ENCODE measurements at places on chromosomes 3 and 15.

- no peak for DNase-seq
Measured at GRCh38 chr15:77048135-77048876, 22.6 kb downstream of the TSPAN3 start.

DNA sequence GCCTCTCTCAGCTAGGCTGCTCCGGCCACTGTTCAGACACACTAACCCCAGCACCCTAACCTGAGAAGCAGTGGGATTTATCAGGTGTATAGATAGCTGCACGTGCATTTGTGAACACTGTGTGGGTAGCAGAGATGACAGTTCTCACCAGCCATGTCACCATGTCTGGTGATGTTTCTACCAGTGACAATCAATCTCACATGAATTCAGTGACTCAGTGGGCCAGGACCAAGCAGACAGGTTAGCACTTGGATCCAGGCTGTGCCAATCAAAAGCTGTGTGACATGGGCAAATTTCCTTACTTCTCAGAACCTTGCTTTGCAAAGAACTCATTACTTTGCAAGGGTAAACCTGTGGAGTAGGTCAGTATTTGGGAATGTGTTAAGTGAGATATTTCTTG lies 65.3 kb upstream of the GATM start:
- DNase-seq: no peak

DNA sequence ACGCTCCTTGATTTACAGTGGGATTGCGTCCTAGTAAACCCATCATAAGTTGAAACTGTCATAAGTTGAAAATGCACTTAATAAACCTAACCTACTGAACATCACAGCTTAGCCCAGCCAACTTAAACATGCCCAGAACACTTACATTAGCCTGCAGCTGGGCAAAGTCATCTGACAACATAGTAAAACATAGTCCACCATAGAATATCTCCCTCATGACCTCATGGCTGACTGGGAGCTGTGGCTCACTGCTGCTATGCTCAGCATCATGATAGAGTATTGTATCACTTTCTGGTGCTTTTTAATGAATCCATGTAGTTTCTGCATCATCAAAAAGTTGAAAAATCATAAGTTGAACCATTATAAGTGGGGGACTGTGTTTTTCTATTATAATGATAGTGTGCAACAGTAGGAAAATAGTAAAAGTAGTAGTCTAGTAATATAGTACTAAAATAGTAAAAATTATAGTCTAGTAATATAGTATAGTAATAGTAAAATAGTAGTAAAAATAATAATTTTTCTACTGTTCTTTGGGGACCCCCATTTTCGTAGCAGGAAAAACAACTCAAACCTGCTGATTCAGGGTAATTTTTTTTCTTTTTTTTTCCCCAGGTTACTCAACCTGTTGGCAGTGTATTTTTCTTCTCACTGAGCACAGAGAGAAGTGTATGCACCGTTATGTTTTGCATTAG lies 233.5 kb downstream of the MYRIP start:
- no peak for DNase-seq

- no peak for DNase-seq
Measured at GRCh38 chr15:52338058-52338457, 42.5 kb upstream of the MYO5C start.

- DNase-seq: no peak
Measured at GRCh38 chr3:42085641-42086376, 5.3 kb upstream of the TRAK1 start.

GRCh38 chr3:56488812-56489600 lies 20.7 kb upstream of the ERC2 start:
- DNase-seq: no peak

- DNase-seq: no peak
Measured at GRCh38 chr3:57261929-57262328, 30.6 kb downstream of the ASB14 start.

DNA sequence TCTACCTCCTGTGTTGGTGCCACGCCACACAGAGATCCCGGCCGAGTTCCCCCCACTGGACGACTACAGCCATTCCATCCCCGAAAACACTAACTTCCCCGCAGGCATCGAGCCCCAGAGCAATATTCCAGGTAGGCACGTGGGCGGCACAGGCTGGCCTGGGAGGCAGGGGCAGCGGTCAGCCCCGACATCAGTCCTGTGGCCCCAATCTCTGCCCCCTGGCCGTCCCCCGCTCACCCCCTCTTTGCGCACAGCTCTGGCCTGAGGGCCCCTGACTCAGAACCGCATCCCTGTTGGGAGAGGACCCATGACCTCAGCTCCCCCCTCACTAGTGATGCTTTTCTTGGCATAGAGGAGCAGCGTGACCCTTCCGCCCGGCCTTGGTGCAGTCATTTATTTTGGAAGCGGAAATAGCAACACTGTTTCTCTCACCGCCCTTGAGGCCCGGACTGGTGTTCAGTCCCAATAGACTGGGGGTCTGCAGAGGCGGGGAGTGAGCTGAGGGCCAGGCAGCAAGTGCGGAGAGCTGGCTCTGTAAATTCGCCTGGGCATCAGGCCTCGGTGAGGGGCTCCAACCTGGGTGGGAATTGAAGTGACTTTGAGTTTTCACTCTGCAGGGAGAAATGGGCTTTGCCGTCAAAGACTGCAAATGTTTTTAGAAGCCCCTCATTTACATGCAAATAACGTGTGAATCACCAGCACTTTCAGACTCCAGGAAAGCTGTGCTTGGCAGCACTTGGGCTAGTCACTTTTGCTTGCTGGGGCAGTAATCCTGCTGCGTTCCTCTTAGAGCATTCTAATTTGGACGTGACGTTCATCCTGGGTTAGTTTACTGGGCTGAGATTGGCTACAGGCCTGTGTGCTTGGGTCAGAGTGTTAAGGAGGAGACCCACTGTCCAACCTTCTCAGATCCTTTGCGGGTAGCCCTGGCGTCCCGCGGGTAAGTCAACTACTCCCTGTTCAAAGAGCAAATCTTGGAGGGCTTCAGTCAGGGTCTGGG lies 88.9 kb downstream of the AAGAB start:
- DNase-seq: no peak

DNA sequence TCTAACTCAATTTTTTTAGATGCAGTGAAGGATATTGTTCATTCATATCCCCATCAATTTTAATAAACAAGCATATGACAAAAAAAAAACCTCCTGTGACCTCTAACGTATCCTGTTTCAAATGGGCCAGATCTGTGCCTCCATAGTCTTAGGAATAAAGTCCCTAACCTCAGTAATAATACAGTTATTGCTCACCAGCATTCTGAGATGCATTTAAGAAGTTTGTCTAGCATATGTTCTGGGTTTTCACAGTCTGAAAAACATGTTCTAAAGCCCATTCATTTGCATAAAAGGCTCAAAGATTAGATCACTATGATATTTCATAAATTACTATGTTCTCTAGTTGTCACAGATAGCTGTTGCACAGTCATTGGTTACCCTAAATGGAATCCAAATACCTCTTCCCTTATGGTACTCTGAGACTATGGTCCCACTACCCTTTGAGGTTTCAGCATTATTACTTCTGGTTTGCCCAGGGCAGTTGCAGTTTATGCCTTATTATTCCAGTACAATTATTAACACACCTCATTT lies 190.1 kb downstream of the ZIC4 start:
- DNase-seq: no peak

DNA sequence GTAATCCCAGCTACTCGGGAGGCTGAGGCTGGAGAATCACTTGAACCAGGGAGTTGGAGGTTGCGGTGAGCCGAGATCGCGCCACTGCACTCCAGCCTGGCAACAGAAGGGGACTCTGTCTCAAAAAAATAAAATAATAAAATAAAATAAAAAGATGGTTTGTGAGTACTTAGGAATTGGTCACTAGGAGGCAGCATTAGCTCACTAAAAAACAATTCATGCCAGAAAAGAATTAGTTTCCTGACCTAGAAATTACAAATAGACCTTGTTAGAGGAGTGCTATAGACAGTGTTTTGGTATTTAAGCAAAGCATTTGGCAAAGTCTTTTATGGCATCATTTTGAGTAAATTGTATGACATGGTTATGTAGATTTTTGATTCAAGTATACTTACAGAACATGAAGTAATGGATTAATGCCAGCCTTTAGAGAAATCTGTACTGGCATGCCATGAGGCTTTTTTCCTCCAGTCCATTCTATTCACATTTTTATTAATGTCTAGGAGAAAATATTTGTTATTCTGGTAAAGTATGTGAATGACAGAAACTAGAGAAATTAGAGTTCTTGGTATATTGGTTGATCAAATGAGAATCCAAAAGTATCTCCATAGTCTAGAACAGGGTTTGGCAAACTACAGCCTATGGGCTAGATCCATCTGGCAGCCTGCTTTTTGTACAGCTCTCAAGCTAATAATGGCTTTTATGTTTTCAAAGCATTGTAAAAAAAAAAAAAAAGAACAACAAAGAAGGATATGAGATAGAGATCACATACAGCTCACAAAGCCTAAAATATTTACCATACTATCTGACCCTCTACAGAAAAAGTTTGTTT lies 81.6 kb downstream of the LRRC49 start:
- no peak for DNase-seq

DNA sequence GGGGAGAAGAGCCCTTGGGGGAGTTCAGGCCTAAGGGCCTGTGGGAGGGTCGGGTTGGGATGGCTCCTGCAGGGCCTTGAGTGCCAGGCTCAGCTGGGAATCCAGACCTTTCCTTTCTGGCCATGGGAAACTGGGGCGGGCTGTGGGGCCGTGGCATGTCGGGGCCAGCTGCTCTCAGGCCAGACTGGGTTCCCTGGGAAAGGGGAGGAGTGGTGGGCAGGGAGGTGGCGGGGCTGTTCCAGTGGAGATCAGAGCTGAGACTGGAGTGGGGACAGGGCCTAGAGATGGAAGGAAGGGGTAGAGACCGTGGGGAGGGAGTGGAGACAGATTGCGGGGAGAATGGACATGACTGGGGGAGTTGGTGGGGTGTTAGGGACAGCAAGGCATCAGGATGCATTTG lies 20.3 kb downstream of the FBLN2 start:
- DNase-seq: no peak

GRCh38 chr3:30340500-30340899 lies 265.9 kb upstream of the TGFBR2 start:
- DNase-seq: no peak

- DNase-seq: no peak
Measured at GRCh38 chr3:110577854-110578253, 493.8 kb upstream of the NECTIN3 start.

DNA sequence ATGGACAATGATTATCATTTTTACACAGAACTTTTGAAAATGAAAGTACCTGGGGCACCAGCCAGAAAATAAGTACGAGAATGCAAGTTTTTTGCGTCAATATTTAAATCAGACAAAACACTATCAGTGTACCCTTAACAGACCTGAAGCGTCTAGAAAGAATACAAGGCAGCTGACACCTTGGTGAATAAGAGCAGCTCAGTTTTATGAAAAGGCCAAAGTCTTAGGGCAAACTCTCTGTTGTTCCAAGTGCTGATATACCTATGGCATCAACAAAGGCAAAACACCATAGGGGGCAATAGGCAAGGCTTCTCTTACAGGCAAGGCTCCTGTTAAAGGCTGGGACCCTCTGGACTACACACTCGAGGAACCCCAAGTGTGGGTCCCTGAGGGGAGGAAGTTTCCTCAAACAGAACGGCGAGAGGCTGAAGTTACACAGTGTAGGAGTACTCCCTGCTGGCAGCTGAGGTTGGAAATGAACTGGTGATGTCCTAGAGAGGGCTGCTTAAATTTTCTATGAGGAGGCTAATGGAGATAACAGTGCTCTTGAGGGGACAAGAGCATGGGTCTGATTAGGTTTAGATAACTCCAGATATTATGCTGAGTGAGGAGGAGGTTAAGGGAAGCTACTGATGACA lies 291.0 kb downstream of the TIGIT start:
- no peak for DNase-seq

DNA sequence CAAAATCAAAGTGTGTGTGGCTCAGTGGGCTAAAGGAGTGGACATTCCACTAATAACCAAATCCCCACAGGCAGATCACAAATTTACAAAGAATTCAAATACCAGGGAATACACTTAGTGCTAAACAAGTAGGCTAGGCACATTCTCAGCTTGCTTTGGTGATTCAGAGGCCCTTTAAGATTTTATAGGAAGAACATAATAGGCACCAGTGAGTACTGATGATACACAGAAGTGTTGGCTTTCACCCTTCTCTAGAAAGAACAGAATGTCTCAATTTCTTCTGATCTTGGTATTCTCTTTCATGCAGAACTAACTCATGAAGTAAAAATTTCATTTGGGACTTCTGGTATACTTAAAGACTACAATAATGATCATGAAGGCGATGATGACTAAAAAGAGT lies 55.0 kb downstream of the POLR2M start:
- DNase-seq: no peak

GRCh38 chr15:59649603-59650002 lies 7.7 kb downstream of the GTF2A2 start:
- no peak for DNase-seq

DNA sequence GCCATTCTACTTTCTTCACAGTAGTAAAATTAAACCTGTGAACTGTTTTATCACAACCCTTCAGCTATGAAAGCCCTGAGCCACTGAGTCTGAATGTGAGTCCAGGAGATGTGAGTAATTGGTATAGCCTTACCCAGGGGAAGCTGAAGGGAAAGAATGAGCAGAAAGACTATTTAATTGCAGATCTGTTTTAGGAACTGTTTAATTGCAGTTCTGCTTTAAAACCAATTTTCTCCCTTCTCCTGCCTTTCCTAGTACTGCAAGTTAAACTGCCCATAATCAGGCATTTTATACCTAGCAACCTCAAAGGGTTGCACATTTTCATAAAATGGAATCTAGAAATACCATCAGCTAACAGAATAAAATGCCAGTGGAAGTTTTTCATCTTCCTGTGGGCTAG lies 476.7 kb downstream of the OCA2 start:
- DNase-seq: no peak

- no peak for DNase-seq
Measured at GRCh38 chr15:58483376-58483775, 51.6 kb downstream of the LIPC start.

DNA sequence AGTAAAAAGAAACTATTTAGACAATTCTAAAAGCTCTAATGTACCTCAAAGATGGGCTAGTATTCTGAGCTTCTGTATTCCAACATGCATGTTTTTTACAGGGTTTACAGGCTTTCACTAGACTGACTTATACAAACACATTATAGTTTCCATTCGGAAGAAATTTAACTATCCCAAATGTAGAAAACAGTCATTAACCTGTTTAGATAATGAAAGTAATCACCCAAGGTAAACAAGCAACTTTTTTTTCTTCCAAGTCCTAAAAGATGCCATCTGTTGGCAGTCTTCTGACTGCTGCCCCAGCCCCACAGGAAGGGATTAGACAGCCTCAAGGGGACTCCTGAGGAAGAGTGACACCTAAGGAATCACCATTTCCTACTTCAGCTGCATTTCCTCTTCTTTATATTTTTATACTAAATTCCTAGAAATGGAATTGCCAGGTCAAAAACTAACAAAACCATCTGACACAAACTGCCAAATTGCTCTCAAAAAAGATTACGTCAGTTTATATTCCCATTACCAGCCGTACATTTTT lies 25.5 kb downstream of the SIN3A start:
- no peak for DNase-seq

DNA sequence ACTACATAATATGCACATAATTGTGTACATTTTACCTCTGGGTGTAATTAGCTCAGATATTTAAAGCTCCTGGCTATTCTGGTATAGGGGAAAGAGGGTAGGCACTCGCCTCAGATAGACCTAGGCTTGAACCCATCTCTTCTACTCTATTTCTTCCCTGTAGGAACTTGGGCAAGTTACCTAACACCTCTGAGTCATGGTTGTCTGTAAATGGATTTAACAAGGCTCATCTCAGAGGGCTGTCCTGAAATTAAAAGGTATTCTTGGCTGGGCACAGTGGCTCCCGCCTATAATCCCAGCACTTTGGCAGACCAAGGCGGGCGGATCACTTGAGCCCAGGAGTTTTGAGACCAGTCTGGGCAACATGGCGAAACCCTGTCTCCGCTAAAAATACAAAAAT lies 30.7 kb downstream of the NANOGP8 start:
- DNase-seq: no peak

- no peak for DNase-seq
Measured at GRCh38 chr3:161348796-161349400, 22.4 kb downstream of the SPTSSB start.

All from central memory CD4-positive, alpha-beta T cell (primary cell).